Cardiac septum (tissue), 1 donor: ENCODE measurements at places on chromosomes 5 and 9. TPM values are rescaled to one million over a fixed set of nuclear protein-coding genes. Genes with fewer than 3 reads are reported as not detected.

DNA sequence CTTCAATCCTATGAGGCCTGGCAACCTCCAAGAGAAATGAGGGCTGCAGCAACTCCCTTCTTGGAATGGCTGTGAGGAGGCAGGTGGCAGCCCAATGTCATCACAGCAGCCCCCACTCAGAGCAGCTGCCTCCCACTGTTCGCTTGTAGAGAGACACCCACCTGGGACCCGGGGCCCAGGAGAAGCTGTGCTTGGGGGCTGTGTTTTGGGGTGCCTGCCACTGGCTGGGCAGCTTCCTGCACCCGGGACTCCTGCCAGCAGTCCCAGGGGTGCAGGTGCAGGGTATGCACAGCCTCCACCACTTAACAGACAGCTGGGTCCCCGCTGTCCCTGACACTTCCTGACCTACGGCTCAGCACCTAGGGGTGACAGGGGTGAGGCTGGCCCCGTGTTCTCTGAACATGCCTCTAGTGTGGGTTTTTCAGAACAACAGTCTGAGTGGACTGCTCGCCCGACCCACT lies 26.2 kb downstream of the NIPAL4 start:
- peak; percentile 60 for DNase-seq

The EGFL7 gene
- 85.3 TPM for total RNA-seq

DNA sequence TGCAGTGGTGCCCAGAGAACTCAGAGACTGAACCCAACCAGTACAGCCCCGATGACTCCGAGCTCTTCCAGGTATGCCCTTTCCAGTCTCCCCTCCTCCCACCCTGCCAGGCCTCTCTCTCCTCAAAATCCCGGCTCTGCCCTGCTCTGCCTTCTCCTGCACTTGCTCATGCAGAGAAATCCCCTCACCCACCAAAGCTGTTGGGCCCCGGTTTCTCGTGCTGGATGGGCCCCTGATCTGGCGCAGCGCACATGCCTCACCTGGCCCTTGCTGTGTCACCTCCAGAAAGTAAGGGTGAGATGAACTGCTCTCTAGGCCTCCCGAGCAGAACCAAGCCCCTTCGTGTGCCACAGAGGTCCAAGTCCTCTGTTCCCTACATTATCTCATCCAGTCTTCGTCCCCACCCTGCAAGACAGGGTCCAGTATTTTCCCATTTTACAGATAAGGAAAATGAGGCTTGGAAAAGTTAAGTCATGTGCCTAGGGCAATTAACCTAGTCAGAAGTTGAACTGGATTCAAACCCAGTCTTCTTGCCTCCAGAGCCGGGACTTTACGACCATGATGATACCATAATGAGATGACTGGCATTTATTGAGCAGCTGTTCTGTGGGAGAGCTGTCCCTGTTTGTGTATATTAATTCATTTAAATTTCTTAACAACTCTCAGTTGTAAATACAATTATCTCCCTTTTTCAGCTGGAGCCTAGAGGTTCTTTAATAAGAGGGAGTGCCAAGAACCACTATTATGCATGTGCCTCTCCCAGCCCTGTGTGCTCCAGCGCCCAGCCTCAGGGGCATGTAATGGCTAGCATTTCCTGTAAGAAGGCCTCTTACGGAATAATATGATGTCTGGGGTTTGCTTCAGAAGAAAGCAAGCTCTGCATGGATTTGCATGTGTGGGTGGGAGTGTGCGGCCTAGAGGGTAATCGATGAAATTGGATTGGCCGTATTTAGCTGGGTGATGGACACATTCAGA lies 90.7 kb downstream of the PPARGC1B start:
- DNase-seq: no peak

The LCN15 gene
- not detected for total RNA-seq

GRCh38 chr9:6590772-6591384 lies 54.7 kb downstream of the GLDC start:
- DNase-seq: no peak

DNA sequence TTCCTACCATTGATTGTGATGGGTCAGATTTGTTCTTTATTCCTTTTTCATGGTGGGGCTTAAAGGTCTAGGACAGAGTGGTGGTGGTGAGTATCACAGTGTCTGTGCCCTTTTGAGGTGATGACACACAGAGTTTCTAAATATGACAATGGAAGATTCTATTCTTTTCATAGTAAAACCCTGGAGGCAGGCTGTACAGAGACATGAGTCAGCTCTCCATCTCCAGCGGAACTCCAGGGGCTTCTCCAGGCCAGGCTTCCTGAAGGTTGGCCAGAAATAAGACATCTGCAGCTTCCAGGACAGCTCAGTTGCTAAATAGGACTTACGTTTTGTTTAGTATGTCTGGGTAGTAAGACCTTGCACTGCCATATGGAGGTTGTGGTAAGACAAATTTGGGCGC lies 229.5 kb downstream of the CD180 start:
- DNase-seq: no peak

DNA sequence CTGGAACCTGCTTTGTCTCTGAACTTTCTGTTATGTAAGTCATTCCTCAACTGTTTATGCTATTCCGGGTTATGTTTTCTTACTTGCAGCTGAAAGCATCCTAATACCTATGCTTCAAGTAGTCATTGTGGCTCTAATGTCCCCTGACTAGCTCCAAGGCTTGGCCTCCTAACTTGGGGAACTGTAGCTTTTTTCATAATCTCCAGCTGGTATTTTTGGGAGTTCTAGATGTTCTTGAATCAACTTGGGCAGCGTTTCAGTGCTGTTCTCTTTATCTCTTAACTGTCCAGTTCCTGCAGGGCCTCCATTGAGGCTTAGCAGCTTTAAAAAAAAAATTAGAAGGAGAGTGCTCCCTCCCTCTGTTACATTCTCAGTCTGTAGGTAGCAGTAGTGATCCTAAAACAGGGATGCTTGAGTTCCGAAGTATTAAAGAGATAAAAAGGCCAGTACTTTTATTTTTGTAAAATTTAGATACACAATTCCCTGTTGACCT lies 100.0 kb upstream of the ACTBL2 start:
- no peak for DNase-seq

The PKD2L2 gene
- 0.62 TPM for total RNA-seq

The COMMD10 gene
- 27.5 TPM for total RNA-seq

DNA sequence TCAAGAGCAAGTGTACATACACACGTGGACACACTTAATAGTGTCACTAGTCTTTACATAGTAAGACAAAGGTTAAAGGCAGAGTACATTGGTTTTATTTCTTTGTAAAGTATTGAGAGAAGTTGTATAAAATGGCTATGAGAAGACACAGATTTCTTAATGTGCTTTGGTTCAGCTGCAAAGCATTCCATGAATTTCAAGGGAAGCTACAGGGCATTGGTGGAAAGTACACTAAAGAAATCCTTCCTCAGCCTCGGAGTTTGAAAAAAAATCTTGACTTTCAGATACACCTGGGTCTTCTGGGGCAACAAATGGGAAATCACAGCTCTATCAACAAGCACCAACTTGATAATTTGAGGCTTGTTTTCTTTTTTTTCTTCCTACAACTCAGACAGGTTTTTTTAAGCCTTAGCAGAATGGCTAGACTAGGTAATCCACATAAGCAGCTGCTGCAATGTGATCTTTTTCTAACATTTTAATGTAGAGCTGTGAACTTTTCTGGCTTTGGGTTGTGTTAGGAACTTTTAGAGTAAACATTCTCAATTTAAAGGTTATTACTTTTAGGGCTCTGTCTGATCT lies 140.4 kb upstream of the FST start:
- no peak for DNase-seq
